T-helper 22 cell (primary cell): ENCODE measurements at places on chromosomes 2 and 18.

GRCh38 chr2:28602751-28603639 lies 107.1 kb downstream of the PLB1 start:
- no peak for DNase-seq

- DNase-seq, result no peak
Observed at GRCh38 chr2:47134386-47135090, 20.6 kb downstream of the STPG4 start.

- no peak for DNase-seq
Observed at GRCh38 chr2:177042311-177042710, 170.3 kb upstream of the HNRNPA3 start.

DNA sequence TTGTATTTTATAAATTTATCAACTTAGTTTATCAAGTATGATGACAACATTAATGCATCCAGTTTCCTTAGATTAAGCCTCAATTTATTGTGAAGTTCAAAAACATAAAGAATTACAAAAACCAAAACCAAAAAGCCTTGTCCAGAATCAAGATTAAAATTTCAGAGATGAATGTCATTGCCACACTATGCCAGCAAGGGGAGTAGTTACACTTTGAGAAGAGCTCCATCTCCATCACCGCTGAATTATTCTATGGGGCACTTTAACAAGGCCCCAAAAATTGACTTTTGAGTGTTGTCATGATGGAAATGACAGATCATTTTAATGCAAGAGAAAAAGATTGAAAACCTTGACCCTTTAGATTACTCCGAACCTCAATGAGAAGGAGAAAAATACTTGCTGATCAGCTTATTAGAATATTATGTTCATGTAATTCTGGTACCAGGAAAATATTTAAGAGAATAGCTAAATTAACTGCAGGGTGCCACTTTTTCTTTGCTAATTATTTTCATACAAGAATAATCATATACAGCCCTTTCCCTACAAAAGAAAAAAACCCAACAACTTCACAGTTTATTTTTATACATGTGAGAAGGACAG lies 152.5 kb upstream of the AQP4 start:
- no peak for DNase-seq
